ENCODE measurements at places on chromosomes 1 and 21.

GRCh38 chr1:186482661-186483255, 21.8 kb upstream of the PDC start:
- peak; percentile 35 for DNase-seq

DNA sequence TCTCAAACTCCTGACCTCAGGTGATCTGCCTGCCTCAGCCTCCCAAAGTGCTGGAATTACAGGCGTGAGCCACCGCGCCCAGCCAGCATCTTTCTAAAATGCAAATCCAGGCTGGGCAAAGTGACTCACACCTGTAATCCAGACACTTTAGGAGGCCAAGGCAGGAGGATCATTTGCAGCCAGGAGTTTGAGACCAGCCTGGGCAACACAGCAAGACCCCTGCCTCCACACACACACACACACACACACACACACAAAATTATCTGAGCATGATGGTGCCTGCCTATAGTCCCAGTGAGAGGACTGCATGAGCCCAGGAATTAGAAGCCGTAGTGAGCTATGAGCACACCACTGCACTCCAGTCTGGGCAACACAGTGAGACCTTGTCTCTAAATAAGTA, 16.8 kb upstream of the PABPC4 start:
- no peak for DNase-seq

- DNase-seq = no peak
Measured at GRCh38 chr1:162728573-162728972, 61.9 kb upstream of the HSD17B7 start.

DNA sequence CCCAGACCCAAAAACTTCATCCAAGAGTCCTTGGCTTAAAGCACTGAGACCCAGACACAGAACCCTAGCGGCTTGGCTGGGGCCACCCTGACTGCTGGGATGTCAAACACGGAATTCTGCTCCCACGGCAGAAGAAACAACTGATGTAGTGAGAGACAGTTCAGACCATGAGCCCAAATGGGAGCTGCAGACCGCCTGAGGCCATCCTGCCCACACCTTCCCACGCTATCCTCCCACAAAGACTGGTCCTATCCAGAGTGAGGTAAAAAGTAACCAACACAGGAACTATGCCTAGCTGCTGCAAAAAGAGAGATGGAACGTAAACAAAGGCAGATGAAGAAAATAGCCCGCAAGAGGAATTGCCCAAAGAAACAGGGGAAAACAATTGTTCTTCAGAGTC, 203.3 kb downstream of the PTPRU start:
- no peak for DNase-seq

DNA sequence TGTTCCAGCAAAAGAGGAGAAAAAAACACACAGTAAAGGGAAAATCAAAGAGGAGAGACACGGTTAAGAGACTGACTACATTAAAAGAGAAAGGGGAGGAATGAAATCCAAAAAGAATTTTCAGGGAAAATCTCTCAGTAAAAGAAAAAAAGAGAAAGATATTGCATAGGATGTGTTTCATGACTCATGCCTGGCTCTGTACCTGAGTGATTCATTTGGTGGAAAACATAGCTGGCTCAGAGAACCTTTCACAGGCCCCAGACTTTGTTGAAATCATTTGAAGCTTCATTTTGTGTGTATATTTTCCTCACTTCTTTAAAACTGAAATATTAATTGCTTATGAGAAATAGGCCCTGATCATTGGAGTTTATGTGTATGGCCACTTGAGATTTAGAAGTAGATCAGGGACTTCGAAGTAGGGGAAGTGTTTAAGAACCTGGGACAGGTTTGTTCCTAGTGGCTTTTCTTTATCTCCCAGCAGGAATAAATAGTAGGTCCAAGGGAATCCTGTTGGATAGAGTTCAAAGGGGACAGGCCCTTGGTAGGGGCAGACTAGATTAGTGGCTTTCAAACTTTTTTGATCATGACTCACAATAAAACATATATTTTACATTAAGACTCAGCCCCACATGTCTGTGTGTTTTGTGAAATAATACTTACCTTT, 239.1 kb upstream of the SGIP1 start:
- no peak for DNase-seq

DNA sequence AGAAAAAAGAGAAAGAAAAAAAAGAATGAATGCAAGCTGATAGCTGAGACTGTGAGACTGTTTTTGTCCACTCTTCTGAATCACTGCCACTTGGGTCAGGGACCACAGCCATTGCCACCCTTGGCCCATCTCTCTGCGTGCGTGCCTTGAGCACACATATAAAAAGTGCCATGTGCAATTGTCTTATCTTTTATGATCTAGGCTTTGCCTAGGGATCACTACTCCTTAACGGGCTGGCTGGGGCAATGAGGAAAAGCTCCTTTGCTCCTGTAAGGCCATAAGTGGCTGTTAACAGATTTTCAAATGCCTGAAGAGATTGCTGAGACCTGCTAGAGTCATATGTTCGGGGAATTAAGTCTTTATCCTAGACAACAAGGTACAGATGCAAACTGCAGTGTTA, 8.2 kb downstream of the SPATA46 start:
- DNase-seq = no peak

DNA sequence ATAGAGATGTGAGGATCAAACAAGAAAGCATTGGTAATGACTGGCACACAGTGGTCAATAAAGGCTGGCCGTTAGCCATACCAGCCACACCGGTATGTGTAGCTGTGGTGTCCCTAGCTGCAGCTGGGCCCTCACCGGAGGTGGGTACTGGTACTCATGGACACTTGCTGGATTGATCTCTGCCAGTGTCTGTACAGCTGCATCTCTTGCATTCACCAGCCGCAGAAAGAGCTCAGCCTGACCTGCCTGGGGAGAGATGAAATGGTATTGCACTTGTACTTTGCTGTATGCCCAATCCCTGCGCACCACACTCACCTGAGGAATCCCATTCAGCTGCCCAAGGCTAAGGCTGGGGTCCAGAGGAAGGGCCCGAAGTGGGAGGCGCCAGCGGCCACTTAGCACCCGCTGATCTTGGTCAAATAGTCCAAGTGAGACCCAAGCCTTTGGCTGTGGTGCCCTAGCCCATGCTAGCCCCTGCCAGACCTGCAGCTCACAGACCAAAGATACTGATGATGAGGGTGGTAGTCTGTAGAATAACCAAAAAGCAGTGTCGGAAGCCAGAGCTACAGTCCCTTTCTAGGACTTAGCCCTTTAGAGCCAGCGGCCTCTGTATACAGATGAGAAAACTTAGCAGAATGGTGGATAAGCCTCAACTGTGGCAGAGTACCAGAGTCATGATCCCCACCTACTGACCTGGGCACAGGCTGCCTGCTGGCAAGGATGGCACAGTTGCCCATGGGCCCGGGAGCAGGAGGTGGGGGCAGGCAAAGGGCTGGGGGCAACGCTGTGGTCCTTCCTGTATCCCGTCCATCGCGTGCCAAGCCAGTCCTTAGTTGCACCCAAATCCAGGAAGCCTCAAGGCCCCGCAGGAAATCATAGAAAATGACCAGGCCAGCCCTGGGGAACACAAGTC, 3.0 kb downstream of the CCDC17 start:
- no peak for DNase-seq

GRCh38 chr1:161119092-161119903, 1.4 kb downstream of the NIT1 start:
- peak; percentile 68 for DNase-seq

- DNase-seq = no peak
Measured at GRCh38 chr1:71766748-71767147, 515.6 kb downstream of the NEGR1 start.

GRCh38 chr1:205435578-205436573, 14.0 kb upstream of the LEMD1 start:
- DNase-seq = no peak

GRCh38 chr1:150332651-150333290, 11.4 kb downstream of the PRPF3 start:
- DNase-seq = no peak

DNA sequence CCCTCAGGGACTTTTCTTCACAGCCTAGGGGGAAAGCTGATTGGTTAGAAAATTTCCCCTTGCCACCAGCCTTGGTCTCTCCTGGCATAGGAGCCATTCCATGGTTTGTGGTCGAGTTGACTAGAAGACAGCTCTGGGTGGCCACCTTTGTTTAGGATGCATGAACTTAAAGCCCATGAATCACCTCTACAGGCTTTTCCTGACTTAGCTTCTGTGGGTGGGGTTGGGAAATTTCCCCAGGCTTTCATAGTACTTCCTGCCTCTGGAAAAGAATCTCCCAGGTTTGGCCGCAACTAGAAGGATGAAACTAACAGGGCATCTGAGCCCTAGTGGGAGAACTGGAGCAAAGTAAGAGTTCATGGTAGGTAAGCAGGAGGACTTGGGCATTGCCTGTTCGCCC, 72.6 kb downstream of the SNRPE start:
- DNase-seq = no peak

DNA sequence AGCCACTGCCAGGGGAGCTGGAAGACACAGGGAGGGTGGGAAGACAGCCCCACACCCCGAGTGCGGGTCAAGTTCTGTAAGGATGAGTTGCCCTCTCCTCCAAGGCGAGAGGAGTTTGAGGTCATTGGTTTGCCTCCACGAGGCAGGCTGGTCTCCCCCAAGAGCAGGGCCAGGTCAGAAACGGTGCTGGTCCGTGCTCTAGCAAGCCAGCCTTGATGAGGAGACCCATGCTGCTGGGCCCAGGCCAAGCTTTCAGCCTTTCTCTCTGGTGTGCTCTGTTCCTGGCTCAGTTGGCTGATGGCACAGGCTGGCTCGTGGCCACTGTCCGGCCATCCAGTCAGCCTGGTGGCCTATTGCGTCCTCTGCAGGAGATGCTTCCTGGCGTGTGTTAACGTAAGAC, 12.0 kb upstream of the PCBP3 start:
- no peak for DNase-seq

DNA sequence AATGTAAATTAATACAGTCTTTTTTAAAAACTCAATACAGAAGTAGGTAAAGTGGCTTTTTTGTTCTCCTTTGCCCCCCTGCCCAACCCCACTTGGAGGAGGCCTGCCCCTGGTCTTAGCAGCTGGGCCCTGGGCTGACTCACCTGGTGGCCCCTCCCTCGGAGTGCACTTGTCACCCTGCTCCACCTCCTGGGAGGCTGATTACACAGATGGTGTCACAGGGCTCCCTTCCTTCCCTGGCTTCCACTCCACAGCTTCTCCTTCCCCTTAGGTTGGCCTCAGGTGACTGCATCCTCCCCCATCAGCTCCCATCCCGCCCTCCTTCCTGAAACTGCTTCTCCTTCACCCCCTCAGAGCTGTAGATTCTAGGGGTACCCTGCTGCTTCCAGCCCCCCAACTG, 11.7 kb upstream of the CAPN9 start:
- no peak for DNase-seq

GRCh38 chr1:172414331-172414730, 6.2 kb upstream of the C1orf105 start:
- no peak for DNase-seq

GRCh38 chr1:27961646-27962221, 2.0 kb downstream of the XKR8 start:
- DNase-seq = no peak

DNA sequence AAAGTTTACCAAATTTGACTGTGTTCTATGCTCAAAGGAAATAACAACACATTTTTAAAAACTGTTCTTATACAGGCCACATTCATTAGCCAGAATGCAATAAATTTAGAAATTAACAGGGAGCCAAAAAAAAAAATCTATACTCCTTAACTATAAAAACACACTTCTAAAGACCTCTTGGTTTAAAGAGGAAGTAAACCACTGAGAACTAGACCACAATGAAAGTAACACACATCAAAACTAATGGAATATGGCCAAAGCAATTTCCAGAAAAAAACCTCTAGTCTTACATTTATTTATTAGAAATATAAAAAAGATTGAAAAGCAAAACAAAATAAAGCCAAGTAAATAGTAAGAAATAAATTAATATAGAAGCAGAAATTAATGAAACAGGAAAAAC, 48.9 kb upstream of the GADD45A start:
- DNase-seq = no peak

DNA sequence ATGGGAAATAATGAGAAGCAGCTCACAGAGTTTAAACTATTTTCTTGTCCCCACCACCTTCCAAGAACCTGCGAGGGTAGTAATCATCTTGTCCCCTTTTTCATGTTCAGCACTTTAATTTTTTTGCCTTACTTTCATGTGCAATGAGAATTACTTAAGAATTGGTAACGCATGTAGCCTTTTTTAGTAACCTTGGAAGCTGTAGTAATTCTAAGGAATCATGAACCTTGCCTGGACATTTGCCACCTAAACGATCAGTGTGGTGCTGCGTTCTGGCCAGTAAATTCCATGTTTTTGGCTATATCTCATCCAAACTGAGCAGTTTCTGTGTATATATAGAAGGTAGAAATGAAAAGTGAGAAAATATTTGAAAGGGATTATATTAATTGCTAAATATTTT, 3.9 kb upstream of the VAMP3 start:
- no peak for DNase-seq
